ENCODE measurements at places on chromosomes 3 and 15. TPM values are rescaled to one million over a fixed set of nuclear protein-coding genes. Genes with fewer than 3 reads are reported as not detected.
A peak's percentile ranks its signal among the peaks of the same experiment; 100 is the strongest.

Gene CCDC39
- not detected for total RNA-seq

Gene DNAH12
- total RNA-seq: 0.37 TPM

GRCh38 chr15:75214293-75215096 is 12.8 kb downstream of the C15orf39 start:
- DNase-seq: no peak

GRCh38 chr3:174347474-174348138 is 511.5 kb upstream of the NAALADL2 start:
- DNase-seq: no peak

DNA sequence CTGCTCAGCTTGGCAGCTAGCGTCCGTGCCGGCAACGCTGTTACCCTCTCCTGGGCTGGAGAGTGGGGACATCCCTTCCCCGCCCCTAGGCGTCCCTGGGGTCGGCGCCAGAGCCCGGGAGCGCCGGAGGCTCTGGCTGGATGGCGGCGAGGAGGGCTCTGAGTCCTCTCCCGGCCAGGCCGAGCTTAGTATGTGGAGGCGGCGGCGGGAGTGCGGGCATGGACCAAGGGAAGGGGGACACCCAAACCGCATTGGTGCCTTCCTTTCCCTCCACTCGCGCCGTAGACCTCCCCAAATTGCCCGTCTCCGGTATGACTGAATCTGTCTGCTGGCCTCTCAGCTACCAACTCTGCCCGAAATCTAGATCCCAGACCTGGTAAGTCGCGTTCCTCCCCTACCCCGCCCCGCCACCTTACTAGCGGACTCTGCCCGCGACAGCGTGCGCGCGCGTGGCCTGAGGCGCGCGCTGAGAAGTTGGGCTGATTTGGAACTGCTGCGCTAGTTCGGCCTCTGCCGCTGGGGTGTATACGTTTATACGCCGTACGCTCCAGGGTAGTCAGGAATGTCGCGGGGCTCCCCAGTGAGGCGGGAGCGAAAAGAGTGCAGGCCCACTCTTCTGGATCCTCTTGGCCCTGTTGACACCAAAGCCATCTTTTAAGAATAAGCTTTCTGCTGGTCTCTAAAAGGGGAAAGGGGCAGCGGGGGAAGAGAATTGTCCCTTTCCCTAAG is 12.2 kb downstream of the ZIC1 start:
- no peak for DNase-seq

DNA sequence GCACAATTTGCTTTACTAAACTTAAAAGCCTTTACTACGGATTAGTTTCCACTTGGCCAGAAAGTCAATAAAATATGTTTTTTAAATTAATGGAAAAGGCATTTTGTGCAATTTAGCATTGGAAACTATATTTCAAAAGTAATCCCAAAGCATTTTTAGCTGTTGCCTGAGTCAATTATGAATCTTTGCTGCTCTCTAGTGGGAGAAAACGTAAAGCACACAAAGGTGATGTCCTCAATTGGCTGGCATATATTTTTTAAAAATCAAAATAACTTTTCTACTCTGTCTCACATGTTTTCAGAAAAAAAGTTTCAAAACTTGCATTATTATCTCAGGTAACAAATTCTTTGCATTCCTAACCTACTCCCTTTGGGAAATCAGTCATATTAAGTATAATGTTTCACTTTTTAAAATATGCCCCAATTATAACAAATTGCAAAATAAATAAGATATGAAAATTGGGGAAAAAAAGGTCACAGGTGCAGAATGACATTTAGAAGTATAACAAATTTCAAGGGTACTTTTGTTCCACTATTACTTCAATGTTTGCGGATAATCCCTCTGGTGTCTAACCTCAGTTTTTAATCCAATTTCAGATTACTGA is 47.2 kb upstream of the TEX55 start:
- peak; percentile 17 for DNase-seq

DNA sequence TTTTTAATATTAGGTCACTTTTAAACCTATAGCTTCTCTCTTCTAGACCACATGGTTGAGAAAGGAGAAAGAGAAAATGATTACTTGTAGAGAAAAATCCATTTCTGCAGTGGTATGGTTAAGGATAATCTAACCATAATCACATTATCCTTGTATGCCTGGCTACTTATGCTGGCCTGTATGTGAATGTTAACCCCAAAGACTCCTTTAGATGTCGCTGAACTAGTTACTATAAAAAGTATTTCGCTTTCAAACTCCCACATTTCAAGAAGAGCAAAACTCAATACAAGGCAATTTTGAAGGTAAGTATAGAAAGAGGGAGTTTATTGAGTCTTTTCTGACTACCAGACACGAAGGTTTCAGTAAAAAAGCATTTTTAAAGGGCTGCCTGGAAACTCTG is 2.2 kb downstream of the KCTD6 start:
- no peak for DNase-seq

- no peak for DNase-seq
Observed at GRCh38 chr3:171165983-171166382, 139.5 kb upstream of the SLC2A2 start.

DNA sequence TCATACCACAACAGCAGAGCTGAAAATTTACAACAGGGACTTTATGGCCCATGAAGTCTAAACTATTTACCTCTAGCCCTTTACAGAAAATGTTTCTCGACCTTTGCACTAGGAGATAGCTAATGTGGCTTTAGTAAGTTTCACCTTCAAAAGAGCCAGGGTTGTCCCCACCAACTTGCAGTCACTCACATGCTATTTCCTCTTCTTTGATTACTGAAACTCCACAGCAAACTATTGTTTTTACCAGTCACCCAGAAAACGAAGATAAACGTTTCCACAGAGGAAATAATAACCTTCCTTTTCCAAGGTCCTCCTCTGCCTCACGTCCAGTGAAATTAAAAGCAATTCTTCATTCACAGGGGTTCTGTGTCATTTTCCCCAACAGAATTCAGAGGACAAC is 48.2 kb downstream of the WWTR1 start:
- no peak for DNase-seq

GRCh38 chr3:57803647-57804081 is 47.6 kb downstream of the SLMAP start:
- peak; percentile 26 for DNase-seq

GRCh38 chr3:5929027-5929426 is 741.5 kb downstream of the EDEM1 start:
- DNase-seq: no peak

DNA sequence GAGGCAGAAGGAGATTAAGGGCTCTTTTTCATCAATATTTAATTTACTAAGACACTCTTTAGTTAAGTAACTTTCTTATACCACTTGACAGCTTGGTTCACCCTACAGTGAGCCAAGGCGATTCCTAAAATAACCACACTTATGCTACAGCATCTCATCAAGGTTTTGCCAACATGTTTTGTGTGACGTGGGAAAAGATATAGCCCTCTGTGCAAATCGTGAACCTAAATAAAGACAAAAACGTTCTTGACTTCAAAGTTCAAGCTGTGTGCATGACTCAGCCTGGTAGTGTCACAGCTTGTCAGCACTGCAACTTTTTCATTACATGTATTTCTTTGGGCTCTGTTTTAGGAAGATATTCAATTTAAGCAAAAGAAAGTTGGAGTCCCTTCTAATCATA is 297.0 kb upstream of the EPHA3 start:
- DNase-seq: no peak

DNA sequence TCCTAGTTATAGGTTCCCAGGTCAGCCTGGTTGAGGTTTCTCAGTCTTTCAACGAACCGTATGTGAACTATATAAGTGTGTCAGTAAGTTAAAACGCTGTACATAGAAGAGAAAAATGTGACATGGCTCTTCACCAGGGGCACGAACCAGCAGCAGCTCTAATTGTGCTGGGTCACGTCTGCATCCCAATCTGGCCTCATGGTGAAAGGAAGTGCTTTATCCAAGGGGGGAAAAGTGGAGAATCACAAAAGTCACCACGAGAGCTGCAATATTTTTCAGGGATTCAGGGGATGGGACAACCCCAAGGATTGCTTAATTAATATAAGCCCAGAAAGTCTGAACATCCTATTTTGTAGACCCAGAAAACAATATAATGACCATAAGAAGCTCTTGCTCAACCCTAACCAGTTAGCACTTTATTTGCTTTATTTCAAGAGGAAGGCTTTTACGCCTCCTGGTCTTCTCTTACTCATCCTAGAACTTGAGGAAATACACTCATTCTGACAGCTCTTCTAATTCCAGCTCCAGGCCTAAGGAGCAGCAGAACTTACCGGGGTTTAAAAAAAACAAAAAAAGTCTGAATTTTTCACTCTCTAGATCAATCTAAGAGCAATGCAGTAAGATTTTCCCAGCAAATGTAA is 16.5 kb downstream of the ANXA2 start:
- no peak for DNase-seq

Data from urinary bladder (tissue), 4 donors.